ENCODE measurements at places on chromosomes 11 and 22.

- DNase-seq, result no peak
Measured at GRCh38 chr22:23801238-23801821, 14.6 kb downstream of the SMARCB1 start.

- no peak for DNase-seq
Measured at GRCh38 chr22:26553056-26553752, 36.7 kb downstream of the TPST2 start.

- no peak for DNase-seq
Measured at GRCh38 chr11:19345848-19346681, 105.3 kb upstream of the E2F8 start.

DNA sequence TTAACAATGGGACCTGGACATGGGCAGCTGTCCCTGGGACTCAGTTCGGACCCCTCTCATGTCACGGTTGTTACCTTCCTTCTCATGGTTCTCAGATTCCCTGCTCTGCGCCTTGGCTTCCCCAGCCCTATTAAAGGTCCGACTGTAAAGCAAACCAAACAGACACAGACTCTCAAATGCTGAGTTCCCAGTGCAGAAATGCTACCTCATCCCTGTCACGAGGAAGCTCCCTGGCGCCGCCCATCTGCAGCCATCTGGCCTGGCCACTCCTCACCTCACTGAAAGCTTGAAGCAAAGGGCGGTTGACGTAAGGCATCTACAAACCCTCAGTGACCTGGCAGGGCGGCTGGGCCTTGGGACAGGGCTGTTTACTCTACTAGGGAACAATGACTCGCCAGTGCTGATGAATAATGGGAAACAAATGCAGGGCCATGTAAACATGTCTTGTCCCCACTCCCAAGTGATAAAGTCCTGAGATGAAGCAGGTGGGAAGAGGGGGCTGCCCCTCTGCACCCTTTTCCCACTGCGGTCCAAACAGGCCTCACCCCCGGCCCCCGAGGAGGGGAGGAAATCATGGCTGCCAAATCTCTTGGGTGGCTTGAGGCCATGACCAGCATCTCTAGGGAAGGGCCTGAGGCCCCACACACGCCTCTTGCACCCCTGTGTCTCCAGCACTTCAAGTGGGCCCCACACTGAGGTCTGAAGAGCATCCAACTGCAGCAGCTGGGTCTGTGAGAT, 49.3 kb downstream of the SCUBE1 start:
- DNase-seq, result no peak

- no peak for DNase-seq
Measured at GRCh38 chr11:85875505-85875904, 20.3 kb downstream of the CCDC83 start.

GRCh38 chr11:92644595-92645445, 324.6 kb upstream of the MTNR1B start:
- DNase-seq, result no peak

GRCh38 chr22:36864454-36865215, 3.8 kb downstream of the NCF4 start:
- DNase-seq, result no peak

- DNase-seq, result no peak
Measured at GRCh38 chr22:22929381-22930221, 42.0 kb downstream of the IGLL5 start.

DNA sequence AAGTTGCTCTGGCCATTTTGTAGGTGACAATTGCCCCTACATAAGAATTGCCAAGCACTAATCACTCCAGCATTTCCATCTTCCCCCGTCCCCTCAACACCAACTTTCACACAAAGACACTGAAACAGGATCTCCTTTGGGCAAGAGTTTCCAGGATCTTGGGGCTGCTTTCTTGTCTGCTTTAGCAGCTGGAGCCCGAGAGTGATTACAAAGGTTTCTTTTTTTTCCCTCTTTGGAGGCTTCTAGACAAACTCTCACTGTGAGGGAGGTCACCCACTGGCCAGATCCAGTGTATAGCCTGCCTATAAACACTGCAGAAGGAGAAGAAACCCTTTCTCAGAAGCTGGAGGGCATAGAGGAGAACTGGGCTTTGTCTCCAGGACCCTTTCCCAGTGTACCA, 92.5 kb downstream of the APIP start:
- DNase-seq, result no peak

DNA sequence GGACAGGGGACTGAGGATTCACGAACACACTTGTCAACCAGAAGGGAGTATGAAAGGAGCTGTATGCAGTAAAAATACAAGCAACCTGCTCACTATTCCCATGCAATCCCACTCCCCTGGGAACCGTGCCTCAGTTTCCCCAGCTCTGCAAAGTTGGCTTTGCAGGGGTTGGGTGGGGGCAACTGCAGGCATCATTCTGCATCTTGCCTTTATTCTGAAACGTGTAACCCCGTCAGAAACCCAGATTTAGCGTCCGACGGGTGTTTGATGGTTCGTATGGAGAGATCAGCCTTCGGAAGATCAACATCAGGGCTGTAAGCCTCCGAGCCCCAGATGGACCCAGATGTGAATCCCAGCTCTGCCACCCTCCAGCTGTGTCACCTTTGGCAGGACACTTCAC, 3.6 kb downstream of the CYTH4 start:
- no peak for DNase-seq

All from GM19239 (cell line).